ENCODE measurements at places on chromosomes 4 and X.

- no peak for DNase-seq
Observed at GRCh38 chrX:42106556-42106955, 183.2 kb upstream of the CASK start.

DNA sequence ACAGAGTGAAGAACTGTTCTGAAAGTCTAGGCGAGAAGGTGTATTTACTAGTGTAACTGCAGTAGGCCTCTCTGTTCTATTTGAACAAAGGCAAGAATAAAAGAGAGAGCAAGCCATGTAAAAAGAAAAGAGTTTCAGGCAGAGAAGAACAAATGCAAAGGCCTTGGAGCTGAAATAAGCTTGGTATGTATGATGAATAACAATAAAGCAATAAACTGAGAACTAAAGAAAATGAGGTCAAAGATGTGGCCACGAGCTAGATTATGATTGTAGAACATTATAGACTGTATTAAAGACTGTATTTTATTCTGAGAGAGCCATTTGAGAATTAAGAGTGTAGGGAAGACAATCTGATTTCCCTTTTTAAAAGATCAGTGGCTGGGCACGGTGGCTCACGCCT is 160.5 kb downstream of the LRBA start:
- no peak for DNase-seq

DNA sequence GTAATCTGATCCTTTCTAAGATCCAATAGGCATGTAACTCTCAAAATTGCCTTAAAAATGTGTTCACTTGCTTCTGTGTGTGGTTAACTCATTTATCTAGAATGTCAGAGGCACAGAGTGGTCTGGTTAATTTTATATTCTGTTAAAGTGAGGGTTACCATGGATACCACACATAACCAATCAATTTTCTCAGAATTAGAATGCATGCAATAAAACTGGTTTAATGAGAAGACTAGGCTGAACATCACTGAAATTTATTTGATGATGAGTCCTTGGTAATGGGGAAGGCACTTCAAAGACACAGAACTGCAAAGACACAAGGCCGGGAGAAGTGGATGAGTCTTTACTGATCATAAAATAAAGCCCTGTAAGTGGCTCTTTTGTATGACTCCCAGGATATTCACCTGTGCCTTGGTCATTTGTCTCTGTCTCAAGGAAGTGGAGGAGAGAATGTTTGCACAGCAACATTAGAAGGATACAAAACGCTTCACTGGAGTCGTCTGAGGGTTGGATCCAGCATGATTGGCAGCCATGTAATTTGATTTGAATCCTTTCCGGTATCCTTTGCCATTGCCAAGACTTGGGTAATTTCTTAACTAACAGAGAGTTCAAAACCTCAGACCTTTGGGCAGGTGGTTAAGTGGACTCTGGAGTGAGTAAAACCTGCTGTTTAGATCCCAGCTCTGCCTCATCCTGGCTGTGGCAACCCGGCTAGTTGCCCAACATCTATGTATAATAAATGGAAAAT is 94.0 kb upstream of the RBPJ start:
- peak; percentile 10 for DNase-seq

DNA sequence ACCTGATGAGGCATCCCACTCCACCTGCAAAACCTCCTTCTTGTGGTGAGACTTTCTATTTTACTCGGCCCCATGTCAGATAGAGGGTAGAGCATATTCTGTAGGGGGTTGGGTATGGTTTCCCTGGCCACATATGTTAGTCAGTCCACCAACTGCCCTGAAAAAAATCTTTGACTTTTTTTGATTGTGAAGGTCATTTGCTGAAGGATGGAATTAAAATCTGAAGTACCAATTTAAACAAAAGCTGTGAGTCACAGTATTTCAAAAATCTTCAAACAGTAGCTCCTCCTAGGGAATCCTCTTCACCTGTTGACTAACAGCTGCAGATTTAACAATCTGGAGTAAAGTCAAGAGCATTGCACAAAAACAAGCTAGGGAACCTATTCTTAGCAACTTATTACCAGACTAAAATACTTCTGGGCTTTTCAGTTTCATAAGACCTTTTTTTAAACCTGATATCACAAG is 8.0 kb upstream of the CCDC110 start:
- DNase-seq, result no peak

GRCh38 chr4:19159874-19160273 is 1091.8 kb upstream of the SLIT2 start:
- no peak for DNase-seq

DNA sequence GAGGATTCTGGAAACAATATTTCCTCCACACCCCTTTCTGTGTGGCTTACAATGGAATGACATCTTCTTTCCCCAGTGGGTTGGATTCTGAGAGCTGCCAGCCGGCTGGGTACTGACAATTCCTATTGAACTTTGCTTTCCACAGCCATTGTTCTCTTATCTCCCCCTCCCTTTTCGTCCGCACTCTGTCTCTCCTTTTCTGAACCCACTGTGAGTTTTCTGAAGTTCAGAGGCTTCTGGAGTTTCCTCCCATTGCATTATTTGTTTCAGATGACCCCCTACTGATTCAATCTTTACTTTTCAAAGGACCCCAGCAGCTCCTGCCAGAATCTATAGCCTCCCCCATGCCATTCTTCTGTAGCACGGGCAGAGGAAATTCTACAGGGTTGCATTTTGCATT is 10.4 kb downstream of the SMPX start:
- no peak for DNase-seq

DNA sequence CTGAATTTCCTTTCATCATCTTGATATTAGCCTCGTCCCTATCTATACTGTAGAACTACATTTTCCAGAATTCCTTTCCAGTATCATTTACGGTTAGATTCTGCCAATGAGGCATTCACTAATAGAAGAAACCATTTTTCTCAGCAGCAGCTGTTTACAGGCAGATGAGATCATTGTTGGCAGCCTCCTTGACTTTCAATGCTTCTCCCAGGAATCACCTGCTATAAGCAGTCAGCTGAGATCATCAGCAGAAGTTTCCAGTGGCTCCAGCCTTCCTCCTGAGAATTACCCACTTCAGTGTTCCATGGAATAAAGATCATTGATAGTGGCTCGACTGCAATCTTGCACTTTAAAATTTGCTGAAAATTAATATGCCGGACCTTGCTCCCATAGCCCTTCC is 157.3 kb upstream of the TET2 start:
- no peak for DNase-seq

DNA sequence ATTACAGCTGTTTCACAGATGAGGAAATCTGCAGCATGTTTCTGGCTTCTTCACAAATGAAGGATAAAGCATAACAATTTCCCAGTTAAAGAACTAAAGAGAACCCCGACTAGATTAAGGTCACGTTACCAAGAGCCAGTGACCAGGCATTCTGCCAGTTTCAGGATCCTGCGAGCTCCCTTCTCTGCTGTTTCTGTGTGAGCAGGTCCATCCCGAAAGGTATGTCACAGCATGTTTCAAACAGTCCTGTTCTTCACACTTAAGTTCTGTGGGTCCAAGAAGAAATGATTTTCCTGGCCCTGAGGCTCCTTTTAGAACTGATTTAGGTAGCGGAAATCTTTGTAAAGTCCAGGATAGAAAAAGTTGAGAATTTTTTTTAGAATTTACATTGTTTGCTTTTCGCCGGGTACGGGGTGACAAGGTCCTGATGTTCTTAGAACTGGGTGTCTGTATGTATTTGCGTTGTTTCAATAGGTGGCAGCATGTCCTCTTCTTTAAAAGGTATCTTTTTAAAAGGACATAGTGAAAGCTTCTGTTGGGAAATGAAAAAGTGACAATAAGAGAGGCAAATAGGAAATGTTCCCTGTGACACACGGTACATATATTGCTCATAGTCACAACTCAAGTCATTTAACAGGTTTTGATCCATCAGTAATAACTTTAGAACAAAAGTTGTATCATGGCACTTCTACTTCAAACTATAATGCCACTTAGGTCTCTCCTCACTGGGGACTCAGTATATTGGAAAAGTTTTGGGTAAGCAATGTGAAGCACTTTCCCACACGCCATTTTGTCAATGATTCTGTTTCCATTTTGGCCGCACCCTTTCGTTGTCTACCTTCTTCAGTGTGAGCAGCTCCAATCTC is 18.4 kb downstream of the IL21 start:
- DNase-seq, result peak; percentile 32
